ENCODE measurements at places on chromosomes 12 and 14.

- no peak for DNase-seq
These were observed 1022.0 kb upstream of the TMEM132C start for GRCh38 chr12:127245009-127245408.

DNA sequence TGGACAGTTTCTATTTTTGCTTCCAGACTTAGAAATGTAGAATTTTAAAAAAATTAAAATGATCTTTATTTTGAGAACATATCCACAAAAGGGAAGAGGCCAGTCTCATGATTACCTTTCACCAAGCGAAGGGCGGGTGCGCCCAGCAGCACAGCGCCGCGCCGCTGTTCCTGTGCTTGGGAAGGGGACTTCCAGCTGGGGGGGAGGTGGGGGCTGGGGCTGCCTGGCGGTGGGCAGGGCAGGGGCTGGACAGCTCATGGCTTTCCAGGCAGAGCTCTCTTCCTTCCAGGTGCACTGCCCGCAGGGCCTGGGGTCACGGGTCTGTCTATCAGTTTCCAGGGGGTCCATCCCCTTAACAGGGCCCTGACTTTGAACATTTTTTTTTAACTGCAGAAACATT lies 199.9 kb downstream of the TTC7B start:
- no peak for DNase-seq

DNA sequence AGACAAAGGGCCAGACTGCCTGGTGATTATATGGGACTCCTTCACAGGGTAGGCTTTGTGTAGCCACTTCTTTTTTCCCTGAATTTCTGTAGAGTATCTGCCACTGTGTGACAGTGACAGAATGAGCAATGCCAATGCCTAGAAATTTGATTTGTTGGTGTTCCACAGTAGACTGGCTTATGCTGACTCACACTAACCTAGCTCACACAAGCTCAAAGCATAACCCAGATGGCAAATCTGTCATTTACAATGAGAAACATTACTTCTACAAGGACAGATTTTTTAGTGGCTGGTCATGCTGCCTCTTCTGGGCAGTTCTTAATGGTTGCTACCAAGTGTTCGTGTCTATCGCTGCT lies 15.9 kb downstream of the CFAP251 start:
- no peak for DNase-seq

GRCh38 chr14:95442633-95443021 lies 73.8 kb downstream of the SYNE3 start:
- DNase-seq = peak; percentile 86

- peak; percentile 36 for DNase-seq
These were observed 408 bp upstream of the KRT72 start for GRCh38 chr12:52601671-52602070.

DNA sequence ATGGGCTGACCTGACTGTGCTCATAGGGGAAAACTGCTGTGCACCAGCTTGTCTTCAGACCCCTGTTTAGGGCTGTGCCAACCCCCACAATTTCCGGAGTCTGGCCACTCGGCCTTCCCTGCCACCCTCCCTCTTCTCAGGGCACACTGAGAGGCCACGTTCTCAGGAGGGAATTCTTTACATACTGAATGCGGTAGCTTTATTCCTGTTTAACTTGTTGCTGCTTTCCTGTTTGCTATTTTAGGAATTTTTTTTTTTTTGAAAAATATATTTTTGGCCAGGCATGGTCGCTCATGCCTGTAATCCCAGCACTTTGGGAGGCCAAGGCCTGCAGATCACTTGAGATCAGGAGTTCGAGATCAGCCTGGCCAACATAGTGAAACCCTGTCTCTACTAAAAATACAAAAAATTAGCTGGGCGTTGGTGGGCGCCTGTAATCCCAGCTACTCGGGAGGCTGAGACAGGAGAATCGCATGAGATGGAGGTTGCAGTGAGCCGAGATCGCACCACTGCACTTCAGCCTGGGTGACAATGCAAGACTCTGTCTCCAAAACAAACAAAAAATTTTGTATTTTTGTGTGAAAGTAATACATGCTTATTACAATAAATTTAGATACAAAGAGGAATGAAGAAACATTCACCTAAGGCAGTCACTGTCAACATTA lies 39.5 kb downstream of the TPCN1 start:
- DNase-seq = no peak

Data from ecto neural progenitor cell (in vitro differentiated cells).